ENCODE measurements at places on chromosomes 4 and X.
A peak's percentile ranks its signal among the peaks of the same experiment; 100 is the strongest.

GRCh38 chrX:99795495-99795894 is 614.6 kb downstream of the PCDH19 start:
- DNase-seq = no peak

DNA sequence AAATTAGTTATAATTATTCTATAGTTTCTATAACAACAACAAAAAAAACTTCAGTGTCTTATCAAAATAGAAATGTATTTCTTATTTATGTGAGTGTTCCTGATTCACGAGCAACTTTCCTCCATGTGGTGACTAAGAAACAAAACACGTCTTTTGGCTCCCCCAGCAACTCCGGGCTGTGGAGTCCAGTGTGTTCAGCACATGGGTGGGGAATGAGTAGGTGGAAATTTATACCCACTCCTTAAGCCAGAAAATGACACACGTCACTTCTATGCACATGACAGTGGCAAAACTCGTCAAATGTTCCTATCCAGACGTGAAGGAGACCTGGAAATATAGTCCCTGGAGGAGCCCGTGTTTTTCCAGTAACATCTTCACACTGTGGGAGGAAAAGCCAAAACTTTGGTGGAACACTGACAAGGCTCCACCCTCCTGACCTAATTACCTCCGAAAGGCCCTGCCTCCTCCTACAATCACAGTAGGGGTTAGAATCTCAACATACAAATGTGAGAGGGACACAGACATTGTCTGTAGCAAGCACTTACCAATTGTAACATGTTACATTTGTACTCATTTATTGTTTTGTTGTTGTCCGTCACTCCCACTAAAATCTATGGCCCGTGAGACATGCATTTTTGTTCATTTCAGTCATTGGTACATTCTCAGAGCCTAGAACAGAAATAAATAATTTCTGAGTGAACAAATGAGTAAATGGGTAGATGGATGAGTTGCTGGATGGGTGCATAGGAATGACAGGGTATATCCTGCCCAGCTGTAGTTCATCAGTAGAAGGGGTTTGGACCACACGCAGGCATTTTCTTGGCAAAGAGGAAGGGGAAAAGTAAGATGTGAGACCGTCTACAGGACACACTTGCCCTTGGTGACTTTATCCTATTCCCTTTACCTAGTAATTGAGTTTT is 605.8 kb upstream of the TENM3 start:
- peak; percentile 47 for DNase-seq

DNA sequence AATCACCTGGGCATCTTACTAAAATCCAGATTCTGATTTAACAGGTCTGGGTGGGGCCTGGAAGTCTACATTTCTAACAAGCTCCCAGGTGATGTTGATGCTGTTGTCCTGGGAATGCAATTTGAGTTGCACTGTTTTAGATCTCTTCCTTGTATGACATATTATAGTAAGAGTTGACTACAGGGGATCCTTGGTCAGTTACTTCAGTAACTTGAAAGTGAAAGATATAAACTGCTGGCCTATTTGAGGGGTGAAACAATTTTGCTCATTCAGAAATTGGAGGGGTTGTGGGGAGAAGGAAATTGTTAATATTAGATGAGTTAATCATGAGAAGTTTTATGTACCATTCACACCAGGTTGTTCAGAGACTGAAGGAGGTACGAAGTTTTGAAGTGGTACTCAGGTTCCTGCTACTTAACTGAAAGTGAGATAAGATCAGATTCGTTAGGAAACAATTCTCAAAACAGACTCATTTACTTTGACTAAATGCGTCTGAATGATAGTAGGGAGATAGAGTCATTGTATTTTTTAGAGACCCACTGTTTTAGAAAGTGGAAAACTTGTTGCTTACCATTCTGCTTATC is 12.5 kb downstream of the SH2D1A start:
- no peak for DNase-seq

DNA sequence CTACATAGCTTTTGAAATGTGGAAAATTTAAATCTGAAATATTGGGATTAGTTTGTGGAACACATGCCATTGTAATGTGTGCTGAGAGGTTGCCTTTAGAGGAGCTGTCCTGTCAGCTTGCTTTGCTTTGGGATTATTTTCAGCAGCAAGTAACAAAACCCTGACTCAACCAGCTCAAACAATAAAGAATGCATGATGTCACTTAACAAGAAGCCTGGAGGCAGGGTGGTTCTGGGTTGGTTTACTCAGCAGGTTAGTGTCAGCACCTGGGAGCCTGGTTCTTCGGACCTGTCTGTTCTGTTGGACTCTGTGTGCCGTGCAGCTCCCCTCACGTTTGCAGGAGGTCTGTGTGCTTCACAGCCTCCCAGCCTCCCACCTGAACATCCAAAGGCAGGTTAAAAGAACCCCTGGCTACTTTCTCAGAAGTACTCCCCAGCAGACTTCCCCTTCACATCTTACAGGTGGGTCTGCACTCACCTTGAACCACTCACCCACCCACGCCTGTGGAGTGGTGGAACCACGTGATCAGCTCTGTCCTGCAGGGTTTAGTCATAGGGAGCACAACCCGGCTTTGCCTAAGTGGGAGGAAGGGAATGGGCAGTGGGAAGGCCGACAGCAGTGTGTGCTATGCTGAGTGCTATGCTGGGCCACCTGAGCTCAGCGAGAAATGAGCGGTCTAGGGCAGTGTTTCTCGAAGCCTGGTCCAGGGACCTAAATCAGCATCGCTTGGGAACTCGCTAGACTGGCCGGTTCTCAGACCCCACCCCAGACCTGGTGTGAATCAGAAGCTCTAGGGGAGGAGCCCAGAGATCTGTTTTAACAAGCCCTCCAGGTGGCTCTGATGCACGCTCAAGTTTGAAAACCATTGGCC is 20.4 kb downstream of the TMEM131L start:
- peak; percentile 91 for DNase-seq

DNA sequence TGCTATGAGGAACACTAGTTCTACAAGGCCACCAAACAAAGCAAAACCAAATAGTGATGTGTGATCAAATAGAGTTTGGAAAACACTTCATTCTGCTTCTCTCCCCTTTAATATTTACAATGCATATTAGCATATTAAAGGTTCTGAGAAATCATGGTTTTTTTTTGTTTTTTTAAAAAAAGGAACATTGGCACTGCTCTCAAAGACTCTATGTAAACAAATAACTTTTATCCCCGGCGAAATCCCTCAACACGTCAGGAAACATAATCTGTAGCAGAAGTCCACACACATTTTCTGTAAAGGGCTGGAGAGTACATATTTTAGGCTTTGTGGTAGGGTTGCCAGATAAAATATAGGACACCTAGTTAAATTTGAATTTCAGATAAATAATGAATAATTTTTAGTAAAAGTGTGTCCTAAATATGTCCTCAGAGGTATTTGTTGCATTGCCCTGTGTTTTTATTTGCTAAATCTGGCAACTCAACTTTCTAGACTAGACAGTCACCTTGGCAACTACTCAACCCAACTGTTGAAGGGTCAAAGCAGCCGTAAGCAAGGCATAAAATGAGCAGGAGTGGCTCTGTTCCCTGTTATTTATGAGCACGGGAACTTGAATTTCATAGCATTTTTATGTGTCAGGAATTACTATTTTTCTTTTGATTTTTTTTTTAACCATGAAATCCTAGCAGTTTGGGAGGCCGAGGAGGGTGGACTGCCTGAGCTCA is 8.6 kb downstream of the SPATA4 start:
- no peak for DNase-seq

DNA sequence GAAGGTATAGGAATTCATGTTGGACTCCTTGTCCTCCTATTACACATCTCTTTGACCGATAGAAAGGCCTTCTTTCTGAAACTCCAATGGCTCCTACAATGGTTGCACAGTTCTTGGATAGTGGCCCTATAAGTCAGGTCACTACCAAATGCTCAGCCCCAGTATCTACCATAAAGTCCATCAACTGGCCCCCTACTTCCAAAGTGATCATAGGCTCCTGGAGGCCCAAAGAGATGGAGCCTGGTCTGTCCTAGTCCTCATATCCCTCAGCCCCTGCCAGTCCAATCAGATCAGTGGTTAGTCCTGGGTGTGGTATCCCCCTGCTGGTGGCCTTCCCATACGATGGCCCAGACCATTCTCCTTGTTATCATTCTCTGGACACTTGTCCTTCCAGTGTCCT is 30.3 kb downstream of the SULT1E1 start:
- no peak for DNase-seq

GRCh38 chr4:145420595-145421214 is 60.9 kb upstream of the SMAD1 start:
- DNase-seq = no peak

DNA sequence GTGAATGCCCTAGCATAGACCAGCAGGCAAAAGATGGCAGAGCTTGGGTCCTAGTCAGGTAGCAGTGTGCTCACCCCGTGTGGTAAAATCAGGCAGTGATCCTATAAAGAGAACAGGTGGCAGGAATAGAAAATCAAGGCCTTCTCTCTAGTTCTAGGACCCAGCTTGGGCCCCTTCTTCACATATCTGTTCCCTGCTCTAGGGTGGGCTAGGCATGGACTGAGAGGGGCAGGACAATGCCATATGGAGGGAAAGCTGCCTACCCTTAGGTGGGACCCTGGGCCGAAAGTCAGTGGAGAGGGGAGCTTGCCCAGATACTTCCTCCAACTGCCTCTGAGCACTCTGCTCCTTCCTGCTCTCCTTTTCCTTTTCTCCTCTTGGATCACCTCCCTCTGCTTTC is 117.4 kb upstream of the NALF2 start:
- no peak for DNase-seq

DNA sequence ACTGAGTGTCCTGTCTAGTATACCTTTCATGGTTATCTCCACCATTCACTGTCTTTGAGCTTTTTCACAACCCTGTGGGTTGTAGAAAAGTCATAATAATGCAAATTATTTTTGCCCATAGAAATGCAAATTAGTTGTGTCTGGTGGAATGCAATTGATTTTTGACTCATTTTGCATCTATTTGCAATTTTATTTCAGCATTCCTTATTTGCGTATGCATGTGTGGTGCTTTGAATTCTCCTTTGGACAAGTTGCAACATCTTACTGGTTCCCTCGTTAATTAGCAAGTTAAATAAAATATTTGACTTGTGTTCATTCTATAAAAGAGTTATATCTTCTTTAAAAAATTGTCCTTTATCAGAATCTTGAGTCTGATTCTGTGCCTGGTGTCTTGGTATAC is 297.3 kb upstream of the CASK start:
- DNase-seq = no peak

- peak; percentile 51 for DNase-seq
These were observed 14.9 kb downstream of the LSM6 start for GRCh38 chr4:146190456-146190855.

DNA sequence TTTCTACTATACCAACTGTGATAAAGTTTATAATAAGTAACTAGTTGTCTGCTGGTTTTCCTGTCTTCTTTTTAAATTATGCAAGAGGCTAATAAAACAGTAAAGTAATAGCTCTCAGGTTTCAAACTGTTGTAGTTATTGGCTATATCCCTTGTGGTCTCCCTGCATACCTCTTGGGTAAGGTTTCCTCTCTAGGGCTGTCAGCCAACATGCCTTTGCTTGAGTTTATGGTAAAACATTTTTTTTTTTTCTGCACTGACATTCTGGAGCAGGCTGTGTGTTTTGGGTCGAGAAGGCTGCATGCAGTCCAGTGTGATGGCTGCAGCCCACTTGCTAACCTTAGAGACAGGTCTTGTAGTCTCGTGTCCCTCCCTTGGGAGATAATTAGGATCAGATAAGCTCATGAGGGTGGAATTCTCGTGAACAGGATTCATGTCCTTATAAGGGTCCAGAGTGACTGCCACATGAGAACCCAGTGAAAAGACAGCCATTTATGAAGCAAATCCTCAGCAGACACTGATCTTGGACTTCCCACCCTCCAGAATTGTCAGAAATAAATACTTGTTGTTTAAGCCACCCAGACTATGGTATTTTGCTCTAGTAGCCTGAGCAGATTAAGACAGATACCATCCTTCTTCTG is 831.2 kb downstream of the CCSER1 start:
- peak; percentile 88 for DNase-seq

DNA sequence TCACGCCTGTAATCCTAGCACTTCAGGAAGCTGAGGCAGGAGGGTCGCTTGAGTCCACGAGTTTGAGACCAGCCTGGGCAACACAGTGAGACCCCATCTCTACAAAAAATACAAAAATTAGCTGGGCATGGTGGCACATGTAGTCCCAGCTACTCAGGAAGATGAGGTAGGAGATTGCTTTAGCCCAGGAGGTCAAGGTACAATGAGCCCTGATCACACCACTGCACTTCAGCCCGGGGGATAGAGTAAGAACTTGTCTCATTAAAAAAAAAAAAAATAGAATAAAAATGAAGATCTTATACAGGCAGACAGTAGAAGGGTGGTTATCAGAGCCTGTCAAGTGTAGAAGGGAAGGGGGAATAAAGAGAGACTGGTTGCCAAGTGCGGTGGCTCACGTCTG is 116.9 kb downstream of the PDS5A start:
- no peak for DNase-seq

GRCh38 chr4:15352524-15352923 is 75.3 kb upstream of the C1QTNF7 start:
- DNase-seq = no peak

GRCh38 chr4:145679520-145679919 is 426 bp upstream of the C4orf51 start:
- peak; percentile 94 for DNase-seq

DNA sequence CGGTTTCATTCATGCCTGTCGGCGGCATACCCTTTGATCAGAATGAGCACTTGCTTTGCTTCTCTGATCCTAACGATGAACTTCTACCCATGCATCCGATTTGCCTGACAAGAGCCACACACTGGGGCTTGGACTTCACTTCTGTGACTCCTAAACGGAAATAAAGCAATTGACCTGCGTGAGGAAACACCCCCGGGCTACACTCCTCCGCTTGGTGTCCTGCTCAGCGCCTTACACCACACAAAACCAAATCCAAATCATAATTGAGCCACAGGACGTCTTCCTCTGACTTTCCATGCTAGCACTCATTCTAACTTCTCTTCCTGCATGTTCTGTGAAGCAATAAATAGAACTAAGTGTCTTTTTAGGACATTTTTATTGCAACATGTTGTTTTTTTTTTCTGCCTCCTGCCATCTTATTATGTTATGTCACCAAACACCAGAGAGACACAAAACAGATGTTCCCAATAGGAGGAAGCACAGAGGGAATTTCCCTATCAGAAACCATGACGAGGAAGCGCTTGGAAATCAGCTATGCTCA is 110.8 kb upstream of the FAM9B start:
- DNase-seq = no peak

DNA sequence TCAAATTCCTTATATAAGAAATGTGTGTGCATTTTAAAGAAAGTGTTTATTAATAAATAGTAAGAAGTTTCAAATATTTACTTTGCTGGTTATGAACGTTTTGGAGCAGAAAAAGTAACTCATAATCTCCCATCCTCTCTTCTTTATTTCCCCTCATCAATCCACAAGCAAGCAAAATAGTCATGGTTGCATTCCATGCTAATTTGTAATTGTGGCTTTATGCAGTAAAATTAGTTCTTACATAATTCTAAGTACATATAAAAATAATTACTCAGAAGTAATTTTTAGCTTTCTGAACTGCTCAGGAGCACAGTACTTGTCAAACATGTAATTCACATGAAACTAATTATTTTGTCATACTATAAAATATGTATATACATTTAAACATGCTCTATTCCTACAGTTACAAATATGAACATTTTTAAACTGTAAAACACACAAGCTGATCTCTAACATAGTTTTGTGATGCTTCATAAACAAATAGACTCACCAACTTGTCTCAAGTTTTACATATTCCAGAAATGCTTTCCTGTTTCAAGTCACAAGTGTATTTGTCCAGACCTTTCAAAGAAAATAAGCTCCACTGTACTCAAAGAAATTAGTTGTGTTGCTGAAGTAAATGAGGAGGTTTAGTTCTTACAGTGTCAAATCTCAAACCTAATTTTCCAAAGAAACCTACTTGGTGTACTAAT is 218.9 kb downstream of the PABPC4L start:
- peak; percentile 63 for DNase-seq
